ENCODE measurements at places on chromosomes 7 and 10. TPM values are rescaled to one million over a fixed set of nuclear protein-coding genes. Genes with fewer than 3 reads are reported as not detected.

DNA sequence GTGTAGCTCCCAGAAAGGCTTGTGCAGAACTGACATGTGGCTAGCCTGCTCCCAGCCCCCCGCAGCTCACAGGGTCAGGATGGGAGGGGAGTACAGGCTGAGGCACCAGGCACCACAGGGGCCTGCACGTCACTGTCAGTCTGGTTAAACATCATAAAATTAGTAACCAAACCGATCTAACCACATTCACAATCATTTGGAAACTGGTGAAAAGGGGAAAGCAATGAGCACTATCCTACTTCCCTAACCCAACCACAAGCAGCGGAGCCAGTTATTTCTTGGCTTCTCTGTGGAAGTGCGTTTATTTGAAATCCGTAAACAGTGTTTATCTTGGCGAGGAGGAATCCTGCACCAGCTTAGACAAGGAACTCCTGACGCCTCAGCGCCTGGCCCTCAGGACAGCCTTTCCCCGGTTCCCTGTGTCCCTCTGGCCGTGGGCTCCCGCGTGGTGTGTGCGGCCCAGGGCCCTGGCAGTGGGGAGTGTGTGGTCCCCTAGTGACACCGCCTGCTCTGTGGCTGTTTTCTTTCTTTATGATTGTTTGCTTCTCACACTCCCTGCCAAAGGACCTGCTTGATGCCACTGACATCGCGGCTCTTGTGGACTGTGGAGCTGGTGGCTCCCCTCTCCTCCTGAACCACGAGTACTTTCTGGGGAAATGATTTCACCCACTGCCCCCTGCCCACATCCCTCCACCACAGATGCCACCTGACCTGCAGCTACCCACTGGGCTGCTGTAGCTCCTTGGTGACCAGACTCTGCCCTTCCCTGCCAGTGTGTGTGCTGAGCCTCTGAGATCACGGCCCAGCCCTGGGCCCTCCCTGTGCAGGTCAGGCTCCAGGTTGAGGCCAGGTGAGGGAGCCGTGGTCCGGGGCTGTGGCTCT, 38.0 kb downstream of the INPP5A start:
- no peaks in the 10 kb centered on the region for H3K36me3 ChIP-seq
- H3K27me3 ChIP-seq, result peaks cover 2% of the 10 kb centered on the region
- peak; percentile 91 for DNase-seq
- no peak overlapping the region for H3K27ac ChIP-seq
- peaks cover 24% of the 10 kb centered on the region for H3K4me1 ChIP-seq

- peak; percentile 37 for DNase-seq
- no peak overlapping the region for H3K27ac ChIP-seq
Observed at GRCh38 chr7:92609921-92610518, 19.8 kb upstream of the FAM133B start.

DNA sequence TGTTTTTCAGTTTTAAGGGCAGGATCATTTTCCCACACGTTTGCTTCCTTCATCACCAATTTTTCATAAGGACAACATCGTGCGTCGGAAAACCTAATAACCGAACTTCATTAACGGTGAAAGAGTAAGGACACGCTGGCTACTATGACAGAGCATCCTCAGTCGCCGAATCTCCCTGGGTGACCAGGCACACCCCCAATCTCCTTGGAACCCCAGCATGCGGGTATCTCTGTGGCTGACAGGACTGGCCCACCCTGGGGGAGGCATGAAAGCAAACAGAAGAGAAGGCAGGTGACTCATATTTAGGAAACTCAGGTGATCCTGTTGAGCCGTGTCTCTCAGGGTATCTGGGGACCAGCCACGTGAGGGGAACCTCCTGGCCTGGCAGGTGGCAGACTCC, 134.2 kb downstream of the DIP2C start:
- DNase-seq, result no peak
- no peak overlapping the region for H3K27ac ChIP-seq
- H3K36me3 ChIP-seq, result no peaks in the 10 kb centered on the region
- no peak overlapping the region for H3K4me3 ChIP-seq
- H3K27me3 ChIP-seq, result no peaks in the 10 kb centered on the region

DNA sequence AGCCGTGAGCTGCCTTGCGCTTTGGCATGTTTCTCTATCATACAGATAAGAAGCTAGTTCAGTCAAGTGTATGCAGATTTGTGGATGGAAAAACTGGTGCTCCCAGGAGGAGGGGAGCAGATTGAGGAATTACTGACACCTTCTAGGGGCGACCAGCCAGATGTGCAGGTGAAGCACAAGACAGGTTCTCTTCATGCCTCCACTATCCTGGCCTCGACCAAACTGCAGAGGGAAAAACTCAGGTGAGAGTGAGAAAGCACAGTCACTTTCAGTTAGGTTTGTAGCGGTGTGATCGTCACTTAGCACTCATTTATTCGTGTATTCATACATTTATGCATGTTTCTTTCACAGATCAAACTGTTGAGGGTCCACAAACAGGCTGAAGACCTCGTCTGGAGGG, 600 bp upstream of the DBNL start:
- DNase-seq, result no peak
- peaks cover 8% of the 10 kb centered on the region for H3K36me3 ChIP-seq
- H3K27ac ChIP-seq, result peak overlapping the region; percentile 95
- peak overlapping the region; percentile 79 for H3K4me3 ChIP-seq
- H3K27me3 ChIP-seq, result no peaks in the 10 kb centered on the region

DNA sequence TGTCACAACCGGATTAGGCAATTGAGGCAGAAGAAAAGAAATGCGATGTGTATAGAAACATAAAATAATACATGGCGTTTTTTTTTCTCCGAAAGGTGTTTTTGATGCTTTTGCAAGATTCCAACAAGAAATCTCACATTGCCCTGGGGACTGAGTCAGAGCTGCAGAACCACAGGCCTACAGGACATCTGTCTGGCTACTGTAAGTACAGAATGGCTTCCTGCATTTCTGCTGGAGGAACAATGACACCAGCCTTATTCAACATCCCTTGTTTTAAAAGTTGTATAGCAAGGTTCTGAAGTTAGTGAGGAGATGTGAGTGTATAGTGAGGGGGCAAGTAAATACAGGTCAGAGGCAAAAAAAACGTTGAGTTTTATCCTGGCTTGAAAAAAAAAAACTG, 256.4 kb downstream of the ABCA13 start:
- no peaks in the 10 kb centered on the region for H3K27me3 ChIP-seq
- no peaks in the 10 kb centered on the region for H3K36me3 ChIP-seq
- H3K4me1 ChIP-seq, result no peaks in the 10 kb centered on the region
- no peak overlapping the region for H3K4me3 ChIP-seq
- no peak for DNase-seq

GRCh38 chr10:101617102-101617823, 29.1 kb downstream of the DPCD start:
- H3K27me3 ChIP-seq, result no peaks in the 10 kb centered on the region
- no peak for DNase-seq
- peaks cover 10% of the 10 kb centered on the region for H3K36me3 ChIP-seq

The MSMB gene
- total RNA-seq, result not detected

The RAPGEF5 gene
- 0.28 TPM for total RNA-seq

The SPDYE6 gene
- not detected for total RNA-seq
